ENCODE measurements at places on chromosomes 11 and 22.

- no peak for DNase-seq
Observed at GRCh38 chr11:60378354-60378753, at the start of gene MS4A7. MS4A7 (plus strand) TSS chr11:60378532; CDS start chr11:60383142, 4,610 bp downstream.

DNA sequence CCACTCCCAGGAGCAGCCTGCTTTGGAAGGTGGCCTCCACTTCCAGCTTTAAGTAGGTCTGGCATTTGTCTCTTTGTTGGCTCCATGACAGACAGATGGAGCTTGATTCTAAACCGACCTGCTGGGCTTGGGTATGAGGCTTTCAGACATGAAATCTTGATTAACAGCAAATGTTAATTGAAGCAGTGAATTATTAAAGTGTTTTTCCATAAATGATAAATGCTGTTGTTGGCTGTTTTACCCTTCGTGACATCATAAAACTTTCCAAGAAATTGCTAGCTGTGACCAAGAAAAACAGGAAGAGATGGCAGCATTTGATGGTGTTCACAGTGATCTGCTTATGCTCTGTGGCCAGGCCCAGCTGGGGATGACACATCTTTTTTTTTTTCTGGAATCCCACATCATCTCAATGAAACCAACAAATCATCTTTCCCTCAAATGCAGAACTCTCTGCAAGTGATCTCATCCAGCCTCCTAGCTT, 66.1 kb downstream of the RBMXL2 start:
- no peak for DNase-seq

DNA sequence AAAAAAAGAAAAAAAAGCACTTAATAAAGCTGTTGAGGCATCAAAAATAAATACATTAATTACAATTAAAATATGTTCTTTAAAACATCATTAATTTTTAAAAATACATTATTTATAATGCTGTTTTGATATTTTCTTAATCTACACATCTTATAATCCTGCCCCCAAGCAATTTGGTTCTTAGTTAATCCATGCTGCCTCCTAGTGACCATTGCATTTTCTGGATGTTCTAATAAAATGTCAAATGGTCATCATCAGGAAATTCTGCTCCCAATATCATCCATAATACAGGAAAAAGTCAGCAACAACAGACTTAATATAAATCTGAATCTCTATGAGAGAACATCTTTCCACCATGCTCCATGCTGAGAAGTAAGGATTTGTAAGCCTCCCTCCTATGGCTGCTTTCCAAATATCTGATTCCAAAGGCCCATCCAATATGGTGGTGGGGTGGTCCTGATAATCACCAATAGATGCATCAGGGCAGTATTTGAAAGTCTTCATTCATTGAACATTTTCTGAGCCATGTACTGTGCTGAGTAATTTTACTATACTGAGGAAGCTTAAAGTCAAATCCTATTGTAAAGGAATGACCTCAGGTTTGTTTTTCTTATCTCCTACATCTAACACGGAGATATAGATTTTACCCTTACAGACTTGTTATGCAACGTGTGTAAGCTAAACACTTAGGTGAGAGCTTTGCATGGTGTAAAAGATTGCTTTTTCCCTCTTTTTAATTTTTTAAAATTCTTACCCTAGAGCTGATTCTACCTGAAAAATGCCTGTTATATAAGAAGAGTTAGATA, 124.7 kb upstream of the BMAL1 start:
- peak; percentile 64 for DNase-seq

- DNase-seq = no peak
Observed at GRCh38 chr11:44611088-44611487, 45.6 kb downstream of the CD82 start.

DNA sequence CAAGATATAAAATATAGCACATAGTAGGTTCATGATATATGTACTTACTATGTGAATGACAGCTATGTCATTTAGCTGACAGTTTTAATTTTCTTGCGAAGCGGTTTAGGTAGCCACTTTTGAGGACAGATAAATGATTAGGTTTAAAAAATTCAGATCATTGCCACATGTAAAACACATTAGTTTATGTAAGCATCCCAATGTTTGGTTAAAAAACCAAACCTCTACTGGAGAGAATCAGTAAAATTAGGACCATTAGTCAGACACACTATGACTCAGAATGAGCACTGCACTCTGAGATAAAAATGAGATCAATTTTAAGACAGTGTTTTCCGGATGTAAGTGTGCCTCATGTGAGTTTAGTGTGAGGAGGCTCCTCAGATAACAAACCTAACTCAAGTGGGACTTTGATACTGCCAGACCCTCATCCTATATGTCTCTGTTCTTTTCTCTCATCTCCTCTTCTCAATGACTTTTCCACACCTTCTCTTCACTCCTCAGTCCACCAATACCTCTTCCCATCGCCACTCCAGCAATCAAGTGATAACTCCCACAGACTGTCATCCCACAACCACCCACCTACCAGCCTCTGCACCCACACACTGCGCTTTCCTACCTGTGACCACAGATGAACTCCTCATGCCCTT, 6.8 kb upstream of the OR2AT4 start:
- DNase-seq = peak; percentile 24

- DNase-seq = no peak
Observed at GRCh38 chr11:17402486-17402885, 14.0 kb upstream of the KCNJ11 start.

- DNase-seq = no peak
Observed at GRCh38 chr11:45677770-45678512, 12.5 kb upstream of the CHST1 start.

DNA sequence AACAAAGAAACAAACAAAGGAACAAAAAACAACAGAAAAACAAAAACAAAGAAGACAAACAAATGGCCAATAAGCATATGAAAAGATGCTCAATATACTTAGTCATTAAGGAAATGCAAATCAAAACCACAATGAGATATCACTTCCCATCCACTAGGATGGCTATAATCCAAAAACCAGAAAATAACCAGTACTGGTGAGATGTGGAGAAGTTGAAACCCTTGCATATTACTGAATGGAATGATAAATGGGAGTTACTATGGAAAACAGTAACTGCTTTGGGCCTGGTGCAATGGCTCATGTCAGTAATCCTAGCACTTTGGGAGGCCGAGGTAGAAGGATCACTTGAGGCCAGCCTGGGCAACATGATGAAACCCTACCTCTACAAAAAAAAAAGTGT, 44.9 kb upstream of the RBFOX2 start:
- DNase-seq = no peak

GRCh38 chr11:96294289-96294688, 48.7 kb downstream of the MAML2 start:
- no peak for DNase-seq

DNA sequence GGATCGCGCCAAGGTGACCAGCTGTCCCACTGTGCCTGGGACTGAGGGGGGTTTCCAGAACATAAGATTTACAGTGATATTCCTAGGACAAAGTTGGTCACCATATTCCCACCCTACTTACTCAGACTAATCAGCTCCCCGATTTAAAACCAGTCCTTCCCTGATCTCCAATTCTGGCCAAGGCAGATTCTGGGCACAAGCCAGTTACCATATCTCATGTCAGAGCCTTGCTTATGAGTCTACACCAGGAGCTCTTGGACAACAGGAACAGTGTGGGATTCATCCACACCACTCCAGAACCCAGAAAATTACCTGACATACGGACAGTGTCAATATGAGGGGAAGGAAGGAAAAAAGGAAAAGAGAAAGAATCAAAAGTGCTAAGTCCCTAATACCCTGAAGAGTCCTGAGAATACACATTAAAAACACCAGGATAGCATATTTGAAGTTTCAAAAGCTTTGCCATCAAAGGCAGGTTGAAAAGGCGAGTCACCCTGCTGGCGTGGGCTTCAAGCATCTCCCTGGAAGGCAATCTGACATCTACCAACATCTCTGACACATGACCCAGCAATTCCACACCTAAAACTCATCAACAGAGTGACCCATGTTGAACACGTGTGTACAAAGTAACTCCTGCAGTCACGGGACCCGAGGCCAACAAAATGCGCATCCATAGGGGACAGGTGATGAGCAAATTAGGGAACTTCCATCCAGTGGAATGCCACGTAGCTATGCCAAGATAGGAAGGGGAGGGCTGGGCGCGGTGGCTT, 8.0 kb upstream of the IL2RB start:
- peak; percentile 67 for DNase-seq

DNA sequence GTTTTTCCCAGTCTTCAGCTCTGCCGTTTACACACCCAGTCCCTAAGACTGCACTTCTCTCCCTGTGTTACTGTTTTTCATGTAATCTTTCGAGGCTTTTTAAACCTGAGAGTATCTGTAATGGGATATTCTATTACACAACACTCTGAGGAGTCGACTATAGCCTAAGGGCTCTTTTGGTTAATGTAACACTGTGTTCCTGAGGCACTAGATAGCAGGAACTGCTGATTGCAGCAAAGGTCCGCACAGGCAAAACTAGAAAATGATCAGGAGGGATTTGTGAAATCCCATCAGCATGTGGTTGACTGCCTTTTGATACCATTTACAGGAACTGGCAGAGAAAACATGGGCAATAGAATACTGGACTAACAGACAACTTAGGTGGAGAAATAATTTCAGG, 512.3 kb upstream of the RAG2 start:
- DNase-seq = peak; percentile 45

- DNase-seq = no peak
Observed at GRCh38 chr11:1473786-1474185, 12.8 kb downstream of the MOB2 start.

- DNase-seq = peak; percentile 66
Observed at GRCh38 chr11:100719809-100720221, 32.7 kb downstream of the ARHGAP42 start.

- no peak for DNase-seq
Observed at GRCh38 chr11:86128914-86129313, 60.0 kb upstream of the PICALM start.

DNA sequence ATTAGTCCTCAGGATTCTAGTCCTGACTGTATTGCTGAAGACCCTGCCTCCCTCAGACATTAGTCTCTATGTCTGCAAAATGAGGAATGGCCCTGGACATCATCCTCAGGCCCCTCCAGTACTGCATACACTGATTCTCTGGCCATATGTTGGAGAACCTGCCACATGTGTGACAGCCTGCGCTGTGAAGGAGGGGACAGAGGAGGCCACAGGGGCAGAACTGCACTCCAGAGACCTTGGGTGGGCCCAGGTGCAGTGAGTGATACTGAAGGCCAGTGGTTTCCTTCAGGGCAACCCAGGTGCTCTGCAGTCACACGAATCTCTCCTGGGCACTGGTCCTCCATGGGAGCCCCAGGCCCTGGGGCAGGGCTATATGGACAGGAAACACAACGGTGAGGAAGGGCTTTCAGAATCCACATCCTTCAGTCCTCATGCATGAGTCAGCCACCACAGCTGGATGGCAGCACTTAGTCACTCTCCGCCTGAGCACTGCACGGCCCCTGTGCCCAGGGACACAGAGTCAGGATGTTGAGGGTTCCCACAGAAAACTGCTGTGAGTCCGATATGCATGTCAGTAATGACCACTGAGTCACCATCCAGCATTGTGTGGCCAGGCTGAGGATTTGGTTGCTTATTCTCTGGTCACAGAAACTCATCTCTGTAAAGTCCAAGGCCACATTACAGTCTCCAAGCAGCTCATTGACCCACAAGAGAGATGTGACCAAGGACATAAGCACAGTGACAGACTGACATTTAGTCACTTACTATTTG, 39.7 kb downstream of the ME3 start:
- DNase-seq = peak; percentile 94

DNA sequence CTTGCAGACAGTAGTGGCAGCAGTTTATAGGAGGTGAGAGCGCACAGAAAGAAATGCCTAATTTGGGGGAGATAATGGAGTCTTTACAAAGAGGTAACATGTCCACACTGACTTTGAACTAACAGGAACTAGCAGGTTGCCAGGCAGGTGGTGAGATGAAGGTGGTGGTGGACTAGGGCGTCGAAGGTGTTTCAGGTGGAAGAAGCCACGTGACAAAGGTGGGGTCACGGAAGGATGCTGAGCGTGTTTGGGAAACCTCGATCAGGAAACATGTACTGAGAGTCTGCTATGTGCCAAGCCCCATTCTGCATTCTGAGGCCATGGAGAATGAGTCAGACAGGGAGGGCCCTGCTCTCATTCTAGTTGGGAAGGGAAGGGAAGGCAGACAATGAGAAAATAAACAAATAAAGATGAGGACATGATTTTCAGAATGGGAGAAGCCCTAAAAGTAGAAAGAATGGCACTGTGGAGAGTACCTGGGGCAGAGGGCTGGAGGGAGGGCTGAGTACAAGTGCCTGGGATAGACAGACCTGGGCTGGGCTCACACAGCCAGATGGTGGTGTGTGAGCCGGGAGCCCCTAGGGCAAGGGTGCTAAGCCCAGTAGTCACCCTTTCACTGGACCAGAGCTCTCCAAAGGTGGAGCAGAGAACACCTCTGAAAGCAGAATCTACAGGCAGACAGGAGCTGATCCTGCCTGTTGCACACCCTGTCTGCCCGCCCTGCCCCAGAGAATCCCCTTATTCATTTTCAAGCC, 16.2 kb upstream of the NNMT start:
- peak; percentile 80 for DNase-seq

GRCh38 chr11:126611438-126611837, 256.0 kb downstream of the ST3GAL4 start:
- DNase-seq = no peak

DNA sequence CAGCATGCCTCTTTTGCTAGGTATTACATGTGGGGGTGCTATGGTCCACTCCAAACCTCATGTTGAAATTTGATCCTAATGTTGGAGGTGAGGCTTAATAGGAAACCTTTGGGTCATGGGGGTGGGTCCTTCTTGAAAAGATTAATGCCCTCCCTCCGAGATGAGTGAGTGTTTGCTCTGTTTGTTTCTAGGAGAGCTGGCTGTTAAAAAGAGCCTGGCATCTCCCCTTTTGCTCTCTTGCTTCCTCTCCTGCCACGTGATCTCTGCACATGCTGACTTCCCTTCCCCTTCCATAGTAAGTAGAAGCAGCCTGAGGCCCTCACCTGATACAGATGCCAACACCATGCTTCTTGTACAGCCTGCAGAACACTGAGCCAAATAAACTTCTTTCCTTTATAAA, 104.5 kb downstream of the FAT3 start:
- no peak for DNase-seq

GRCh38 chr22:29733362-29734201, 13.8 kb downstream of the CABP7 start:
- no peak for DNase-seq

GRCh38 chr22:38260761-38261681, 11.8 kb downstream of the TMEM184B start:
- DNase-seq = no peak

- no peak for DNase-seq
Observed at GRCh38 chr22:37560608-37561211, 430 bp downstream of the CDC42EP1 start.

- no peak for DNase-seq
Observed at GRCh38 chr11:120330045-120330444, 4.9 kb downstream of the TLCD5 start.

DNA sequence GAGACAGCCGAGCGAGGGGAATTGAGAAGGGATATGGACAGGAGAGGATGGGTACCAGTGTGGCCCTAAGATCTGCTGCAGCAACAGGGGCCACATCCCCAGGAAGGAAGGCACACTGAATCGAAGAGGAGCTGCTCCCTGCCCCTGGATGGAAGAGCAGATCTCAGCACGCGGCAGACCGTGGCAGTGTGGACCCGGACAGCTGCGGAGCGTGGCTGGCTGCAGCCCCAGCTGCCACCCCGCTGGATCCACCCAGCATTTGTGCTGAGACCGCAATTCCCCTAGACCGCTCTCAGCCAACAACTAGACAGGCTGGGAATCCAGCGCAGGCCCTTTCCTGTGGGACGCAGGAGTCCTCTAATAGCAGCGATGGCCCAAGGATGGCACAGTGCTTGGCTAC, 94.7 kb downstream of the NECTIN1 start:
- DNase-seq = no peak

- DNase-seq = no peak
Observed at GRCh38 chr11:83642500-83642899, 356.3 kb upstream of the CCDC90B start.

- peak; percentile 76 for DNase-seq
Observed at GRCh38 chr22:41642331-41643110, 21.4 kb downstream of the XRCC6 start.
